ENCODE measurements at places on chromosomes 6 and 20.

DNA sequence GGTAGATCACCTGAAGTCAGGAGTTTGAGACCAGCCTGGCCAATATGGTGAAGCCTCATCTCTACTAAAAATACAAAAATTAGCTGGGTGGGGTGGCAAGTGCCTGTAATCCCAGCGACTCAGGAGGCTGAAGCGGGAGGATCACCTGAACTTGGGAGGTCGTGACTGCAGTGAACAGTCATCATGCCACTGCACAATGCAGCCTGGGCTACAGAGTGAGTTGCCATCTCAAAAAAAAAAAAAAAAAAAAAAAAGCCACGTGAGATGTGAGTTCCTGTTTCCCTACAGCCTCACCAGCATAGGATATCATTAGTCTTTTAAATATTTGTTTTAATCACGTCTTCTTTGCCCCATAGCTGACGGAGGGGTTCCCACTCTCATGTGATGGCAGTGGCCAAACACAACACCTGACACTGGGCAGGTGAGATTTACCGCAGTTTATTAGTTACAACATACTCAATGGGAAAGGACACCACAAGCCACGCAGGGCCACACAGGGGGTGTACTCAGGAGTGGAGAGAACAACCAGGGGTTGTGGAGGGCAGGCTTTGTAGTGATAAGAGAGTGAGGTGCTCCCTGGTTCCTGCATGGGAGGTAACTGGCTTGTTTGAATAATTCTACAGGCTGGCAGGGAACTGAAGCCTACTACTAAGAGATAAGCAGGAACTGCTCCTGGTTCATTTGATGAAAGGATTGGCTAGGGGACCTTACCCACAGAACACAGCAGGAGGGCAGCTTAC is 4.6 kb upstream of the LZTS3 start:
- DNase-seq = no peak

- no peak for DNase-seq
These were observed 63.7 kb upstream of the BEND3 start for GRCh38 chr6:107179004-107179403.

- DNase-seq = no peak
These were observed 254.8 kb downstream of the CDC5L start for GRCh38 chr6:44642349-44642748.

DNA sequence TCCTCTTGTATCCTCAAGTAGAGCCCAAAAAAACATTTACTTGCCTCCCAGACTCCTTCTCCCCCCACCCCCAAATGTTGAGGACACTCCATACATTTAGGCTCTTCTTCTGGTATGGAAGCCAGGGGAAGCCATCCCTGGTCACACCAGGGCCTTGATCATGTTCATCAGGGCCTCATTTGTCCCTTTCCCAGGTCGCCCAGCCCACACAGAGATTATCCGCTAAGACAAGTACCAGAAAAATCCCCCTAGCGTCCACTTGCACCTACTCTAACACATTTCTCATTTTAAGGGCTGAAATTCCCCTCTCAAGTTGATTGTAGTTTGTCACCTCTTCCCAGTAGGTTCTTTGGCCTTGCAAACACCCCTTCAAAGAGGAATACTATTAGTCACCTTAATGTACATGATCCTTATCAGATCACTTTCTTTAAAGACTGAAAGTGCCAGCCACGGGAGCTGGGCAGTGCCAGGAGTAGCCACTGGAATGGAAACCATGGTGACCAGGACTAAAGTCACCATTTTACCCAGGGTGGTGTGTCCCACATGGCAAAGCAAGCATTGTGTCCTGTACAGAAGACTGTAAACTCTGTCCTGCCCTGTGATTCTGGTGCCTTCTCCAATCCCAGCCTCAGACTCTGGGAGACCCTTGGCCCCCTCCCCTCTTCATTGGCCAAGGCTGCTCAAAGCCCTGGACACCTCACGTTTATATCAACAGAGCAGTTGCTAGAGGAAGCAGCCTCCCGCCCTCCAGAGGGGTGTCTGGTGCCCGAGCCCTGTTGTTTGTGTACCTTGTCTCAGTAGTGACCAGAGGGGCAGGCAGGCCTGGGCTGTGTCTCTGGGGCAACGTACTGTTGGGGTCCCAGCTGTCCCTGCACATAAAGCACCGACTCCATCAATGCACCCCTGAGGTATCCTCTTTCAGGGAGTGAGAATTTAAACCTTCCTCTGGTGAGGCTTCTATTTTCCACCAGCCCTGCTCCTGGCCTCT is 5.0 kb upstream of the APOBEC2 start:
- DNase-seq = no peak

DNA sequence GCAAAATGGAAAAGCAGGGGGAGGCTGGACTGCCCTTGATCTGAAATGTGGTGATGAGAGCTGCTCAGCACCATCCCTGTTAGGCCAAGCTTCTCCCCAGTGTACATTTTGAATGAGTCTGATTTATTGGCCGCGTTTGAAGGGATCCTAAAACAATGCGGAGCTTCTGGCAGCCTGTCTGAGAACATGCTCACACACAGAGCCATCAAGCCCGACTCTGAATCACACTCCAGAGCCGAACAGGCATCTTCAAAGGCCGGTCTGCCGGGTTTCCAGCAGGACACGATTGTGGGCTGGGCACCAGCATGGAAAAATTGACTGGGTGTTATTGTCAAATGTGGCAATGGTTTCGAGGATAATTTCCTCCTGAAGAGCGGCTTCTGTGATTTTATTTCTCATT is 235.9 kb downstream of the TFAP2C start:
- DNase-seq = no peak
